ENCODE measurements at places on chromosomes 11 and 22.

DNA sequence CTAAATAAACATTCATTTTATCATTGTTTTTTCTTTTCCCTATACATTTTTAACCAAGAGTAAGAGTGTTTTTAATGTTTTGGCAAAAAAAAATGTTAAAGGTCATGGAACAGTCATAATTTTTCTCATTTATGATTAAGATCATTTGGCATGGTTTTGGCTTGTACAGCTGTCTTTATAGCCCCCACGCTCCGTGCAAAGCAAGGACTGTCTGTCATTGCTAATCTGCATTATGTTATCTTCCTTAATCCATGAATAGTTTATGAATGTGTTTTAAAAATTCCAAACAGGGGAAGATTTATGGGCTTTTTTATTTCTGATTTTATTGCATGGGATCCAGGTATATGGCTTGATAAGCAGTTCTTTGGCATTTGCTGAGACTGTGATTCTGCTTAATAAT is 28.1 kb downstream of the PGM2L1 start:
- DNase-seq: no peak

DNA sequence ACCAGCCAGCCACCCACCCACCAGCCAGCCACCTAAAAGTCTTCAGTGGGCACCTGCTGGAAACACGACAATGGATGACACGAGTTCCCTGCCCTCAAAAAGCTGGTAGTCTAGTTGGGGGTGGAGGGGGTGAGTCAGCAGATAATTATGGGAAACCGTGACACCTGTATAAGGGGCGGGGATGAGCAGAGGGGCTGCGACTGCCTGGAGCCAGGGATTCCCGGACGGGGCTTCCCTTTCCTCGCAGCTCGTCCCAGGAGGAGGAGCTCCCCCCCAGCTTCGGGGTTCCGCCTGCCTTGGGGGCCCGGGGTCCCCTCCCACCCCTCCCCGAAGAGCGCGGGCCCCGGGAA is 2.3 kb upstream of the RTN4RL2 start:
- DNase-seq: no peak

DNA sequence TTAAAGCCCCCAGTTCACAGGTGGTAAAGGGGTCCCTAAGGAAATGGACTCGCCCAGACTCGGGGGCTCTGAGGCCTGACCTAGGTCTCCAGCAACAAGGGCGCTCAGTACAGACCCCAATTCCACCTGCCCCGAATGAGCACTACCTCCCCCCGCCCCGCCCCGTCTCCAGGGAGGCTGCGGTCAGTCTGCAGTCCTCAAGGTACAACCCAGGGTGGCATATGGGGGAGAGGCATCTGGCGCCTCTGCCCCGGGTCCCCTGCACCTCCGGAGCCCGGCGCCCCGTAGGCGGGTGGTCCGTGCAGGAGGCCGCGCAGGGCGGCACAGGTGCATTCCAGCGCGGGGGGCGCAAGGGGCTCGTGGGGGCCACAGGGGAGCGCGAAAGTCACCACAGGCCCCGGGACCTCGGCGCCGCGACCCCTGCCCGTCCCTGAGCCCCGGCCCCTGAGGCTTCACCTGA is 361 bp downstream of the CTSD start:
- DNase-seq: no peak

- no peak for DNase-seq
These were observed 55.4 kb upstream of the CNTN5 start for GRCh38 chr11:98965358-98965757.

GRCh38 chr11:44854086-44854485 is 96.6 kb downstream of the TP53I11 start:
- no peak for DNase-seq

DNA sequence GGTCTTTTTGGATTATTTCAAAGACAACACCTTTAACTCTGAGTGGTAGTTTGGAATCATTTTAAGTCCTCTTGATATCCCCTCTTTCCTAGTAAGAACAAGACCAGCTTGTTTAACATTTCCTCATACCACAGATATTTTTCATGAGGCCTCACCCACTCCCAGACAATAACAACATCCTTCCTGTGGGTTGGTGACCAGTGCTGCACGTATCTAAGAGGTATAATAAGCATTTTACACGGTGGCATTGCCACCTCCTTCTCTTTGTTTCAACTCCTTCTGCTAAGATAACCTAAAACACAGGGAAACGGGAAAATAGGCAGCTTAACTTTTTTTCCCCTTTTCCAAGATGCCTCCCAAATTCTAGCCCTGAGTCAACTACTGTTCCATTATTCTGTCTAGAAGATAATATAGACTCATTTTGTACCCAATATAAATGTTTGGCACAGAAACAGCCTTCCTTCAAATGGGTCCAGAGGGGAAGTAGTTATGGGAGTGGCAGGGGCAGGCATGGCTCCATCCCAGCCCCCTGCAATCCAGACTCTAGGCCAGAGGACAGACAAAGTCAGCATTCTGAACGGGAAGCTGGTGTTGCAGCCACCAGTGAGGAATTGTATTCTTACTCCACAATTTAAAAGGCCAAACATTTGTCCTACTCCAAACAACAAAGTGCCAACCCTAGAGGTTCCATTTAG is 28.5 kb downstream of the MAML2 start:
- DNase-seq: no peak

DNA sequence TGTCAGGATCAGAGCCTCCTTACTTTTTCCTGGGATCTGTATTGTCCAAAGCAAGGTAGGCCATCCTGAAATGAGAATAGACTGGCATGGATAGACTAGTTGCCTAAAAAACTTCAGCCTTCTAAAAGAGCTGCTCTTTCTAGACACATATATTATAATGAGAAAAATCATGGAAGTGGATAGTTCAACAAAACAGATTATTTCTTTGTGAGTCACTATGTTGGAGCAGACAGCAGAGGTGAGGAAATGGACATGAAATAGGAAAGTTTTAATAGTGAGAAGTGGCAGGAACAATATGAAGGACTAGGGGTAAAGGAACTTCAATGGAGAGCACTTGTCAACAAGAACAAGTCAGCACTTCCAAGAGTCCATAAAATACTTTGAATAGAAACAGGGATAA is 101.9 kb upstream of the ANO3 start:
- no peak for DNase-seq

- no peak for DNase-seq
These were observed 1.5 kb upstream of the SMPD1 start for GRCh38 chr11:6388748-6389147.

DNA sequence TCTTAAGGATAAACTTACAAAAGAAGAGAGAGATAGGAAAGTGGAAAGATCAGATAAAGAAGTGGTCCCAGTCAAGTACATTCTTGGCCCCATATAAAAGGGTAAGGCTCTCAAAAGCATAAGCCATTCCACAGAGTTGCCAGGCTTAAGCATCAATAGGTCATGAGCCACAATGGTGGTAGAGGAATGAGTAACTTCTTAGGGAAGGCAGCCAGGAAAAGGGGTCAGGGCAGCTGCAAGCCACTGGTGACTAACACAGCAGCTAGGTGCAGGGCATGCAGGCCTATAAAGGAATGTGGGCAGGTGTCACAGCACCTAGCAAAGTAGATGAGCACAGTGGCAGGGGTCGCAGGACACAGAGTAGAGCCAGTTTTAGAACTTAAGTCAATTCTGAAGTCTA is 302.6 kb upstream of the FAT3 start:
- DNase-seq: no peak

DNA sequence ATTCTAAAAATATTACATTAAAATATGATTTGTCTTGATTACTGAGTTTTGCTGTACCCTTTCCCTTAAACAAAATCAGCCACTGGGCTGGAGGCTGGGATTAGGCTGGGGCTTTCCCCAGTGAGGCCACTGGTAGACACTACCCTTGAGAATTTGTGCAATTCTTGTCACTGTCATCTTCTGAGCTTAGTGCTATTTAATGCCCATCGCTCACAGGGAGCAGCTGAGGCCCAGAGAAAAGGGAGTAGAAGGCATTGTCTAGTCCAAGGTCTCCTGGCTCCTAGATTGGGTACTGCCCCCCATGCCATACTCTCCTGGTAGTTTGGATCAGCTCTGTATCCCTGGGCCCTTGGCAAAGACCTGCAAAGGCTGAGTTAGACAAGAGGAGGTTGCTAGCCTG is 6.7 kb downstream of the CHRM1 start:
- no peak for DNase-seq

DNA sequence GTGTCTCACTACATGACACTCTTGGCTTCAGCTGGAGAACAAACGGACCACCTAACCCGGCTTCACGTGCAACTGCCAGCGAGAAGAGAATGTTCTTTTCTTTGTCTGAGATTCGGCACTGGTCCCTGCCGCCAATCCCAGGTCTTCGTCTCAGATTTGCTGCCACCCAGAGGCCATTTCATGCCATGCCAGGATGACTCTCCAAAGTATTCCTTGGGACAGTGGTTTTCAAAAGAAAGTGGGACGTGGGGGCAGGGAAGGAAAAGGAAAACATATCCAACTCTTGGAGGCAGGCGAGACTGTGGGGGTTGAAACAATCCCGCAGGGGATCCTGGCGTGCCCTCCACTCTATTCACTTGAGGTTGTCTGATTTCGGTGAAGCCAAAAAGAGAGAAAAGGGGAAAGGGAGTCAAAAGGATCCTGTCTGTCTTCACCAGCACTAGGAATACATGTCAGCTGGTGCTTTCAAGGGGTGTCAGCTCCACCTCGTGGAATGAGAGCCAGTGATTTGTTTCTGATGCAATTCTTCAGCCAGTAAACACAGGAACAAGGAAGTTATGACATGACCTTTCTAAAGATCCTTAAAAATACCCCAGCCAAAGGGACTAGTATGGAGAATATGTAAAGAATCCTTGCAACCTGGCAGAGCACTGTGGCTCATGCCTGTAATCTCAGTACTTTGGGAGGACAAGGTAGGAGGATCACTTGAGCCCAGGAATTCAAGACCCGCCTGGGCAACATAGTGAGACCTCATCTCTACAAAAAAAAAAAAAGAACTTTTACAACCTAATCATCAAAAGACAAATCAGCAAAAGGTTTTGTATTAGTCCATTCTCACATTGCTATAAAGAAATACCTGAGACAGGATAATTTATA is 41.0 kb upstream of the APLNR start:
- peak; percentile 7 for DNase-seq

GRCh38 chr22:27463121-27463660 is 338.4 kb downstream of the MN1 start:
- no peak for DNase-seq

GRCh38 chr11:97454988-97455387 is 1065.2 kb downstream of the JRKL start:
- no peak for DNase-seq

DNA sequence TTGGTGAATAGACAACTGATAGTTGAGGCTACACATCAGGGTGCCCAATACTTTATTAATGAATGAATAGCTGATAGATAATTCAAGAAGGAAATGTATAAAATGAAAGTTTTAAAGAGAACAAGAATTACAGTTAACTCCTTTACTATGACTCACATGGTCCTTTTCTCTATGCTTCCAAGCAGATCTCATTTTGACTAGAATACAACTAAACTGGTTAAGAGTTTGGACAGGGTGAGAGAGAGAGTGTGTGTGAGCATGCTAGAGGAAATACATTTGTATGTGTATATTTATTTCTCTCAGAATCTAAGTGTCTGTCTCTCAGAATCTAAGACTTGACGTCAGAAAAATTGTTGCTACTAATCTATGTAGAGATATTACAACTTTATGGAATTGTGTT is 66.7 kb downstream of the SIK2 start:
- DNase-seq: no peak

DNA sequence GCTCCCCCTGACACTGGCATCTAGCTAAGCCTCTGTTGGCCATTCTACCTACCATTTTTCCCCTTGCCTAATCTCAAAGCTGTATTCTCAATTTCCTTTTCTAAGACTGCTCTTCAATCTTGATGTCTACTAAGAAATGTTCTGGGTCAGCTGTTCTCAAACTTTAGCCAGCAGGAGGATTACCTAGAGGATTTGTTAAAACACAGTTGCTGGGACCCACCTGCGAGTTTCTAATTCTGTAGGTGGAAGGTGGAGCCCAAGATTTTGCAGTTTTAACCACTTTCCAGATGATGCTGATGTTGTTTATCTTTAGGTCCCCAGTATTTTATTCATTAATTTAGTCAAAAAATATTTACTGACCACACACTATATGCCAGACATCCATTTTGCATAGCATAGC is 9.3 kb upstream of the ARHGAP42 start:
- no peak for DNase-seq

- no peak for DNase-seq
These were observed 191.0 kb downstream of the NAV2 start for GRCh38 chr11:19903620-19904069.

DNA sequence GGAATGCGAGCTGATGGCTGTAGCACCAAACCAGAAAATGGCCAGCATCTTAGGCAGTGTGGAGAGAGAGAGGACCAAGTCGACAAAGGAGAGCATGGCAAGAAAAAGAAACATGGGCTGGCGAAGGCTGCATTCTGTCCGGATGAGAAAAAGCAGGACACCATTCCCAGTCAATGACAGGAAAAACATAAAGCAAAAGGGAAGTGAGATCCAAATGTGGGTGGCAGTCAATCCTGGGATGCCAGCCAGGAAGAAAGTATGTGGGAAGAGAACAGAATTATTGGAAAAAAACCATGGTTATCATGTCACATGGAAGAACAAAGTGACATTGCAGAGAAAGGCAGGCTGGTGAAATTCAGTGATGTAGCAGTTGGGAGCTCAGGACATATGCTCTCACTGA is 36.9 kb upstream of the OR56A1 start:
- no peak for DNase-seq

DNA sequence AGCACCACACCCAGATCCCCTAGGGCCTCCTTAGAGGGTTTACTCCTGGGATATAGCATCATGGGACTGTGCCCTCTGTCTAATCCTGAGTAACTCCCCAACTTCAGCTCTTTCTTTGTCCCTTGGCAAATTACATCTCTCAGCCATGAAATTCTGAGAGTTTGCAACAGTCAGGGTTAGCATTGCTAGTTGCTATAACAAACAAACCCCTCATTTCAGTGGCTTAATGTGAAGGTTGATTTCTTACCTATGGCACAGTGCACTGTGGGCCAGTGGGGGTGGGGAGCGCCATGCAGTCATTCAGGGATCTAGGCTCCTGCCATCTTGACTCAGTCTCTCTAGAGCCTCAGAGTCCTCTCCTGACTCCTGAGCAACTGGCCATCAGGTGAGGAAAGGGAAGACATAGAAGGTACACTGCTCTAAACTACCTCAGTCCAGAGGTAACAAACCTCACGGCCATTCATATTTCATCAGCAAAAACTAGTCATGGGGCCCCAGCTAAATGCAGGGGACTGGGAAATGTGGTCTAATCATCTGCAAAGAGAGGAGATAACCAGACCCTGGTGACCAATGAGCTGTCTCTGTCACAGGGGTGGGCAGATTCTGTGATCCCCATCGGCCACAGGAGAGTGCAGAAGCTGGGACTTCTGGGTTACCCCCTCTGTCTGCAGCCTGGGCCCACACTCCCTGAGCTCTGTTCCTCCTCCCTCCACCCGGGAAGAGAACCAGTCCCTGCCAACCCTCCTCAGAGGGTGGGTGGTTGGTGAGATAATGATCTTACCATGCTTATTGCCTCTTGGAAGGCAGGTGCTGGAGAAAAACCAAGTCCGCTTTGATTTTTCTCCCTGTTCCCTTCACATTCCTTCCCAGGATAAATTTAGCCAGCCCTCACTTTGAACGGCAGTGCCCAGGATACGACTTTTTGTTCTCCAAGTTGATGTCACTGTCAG is 17.5 kb downstream of the PRG3 start:
- no peak for DNase-seq

Data from activated CD8-positive, alpha-beta memory T cell treated with anti-CD3 and anti-CD28 coated beads for 1 hour (primary cell).